Lung microvascular endothelial cell (primary cell): ENCODE measurements at places on chromosomes 1 and 21.

GRCh38 chr1:202112859-202113689, 9.6 kb upstream of the GPR37L1 start:
- DNase-seq = no peak

GRCh38 chr1:156664046-156664766, 13.0 kb downstream of the NES start:
- DNase-seq = no peak

DNA sequence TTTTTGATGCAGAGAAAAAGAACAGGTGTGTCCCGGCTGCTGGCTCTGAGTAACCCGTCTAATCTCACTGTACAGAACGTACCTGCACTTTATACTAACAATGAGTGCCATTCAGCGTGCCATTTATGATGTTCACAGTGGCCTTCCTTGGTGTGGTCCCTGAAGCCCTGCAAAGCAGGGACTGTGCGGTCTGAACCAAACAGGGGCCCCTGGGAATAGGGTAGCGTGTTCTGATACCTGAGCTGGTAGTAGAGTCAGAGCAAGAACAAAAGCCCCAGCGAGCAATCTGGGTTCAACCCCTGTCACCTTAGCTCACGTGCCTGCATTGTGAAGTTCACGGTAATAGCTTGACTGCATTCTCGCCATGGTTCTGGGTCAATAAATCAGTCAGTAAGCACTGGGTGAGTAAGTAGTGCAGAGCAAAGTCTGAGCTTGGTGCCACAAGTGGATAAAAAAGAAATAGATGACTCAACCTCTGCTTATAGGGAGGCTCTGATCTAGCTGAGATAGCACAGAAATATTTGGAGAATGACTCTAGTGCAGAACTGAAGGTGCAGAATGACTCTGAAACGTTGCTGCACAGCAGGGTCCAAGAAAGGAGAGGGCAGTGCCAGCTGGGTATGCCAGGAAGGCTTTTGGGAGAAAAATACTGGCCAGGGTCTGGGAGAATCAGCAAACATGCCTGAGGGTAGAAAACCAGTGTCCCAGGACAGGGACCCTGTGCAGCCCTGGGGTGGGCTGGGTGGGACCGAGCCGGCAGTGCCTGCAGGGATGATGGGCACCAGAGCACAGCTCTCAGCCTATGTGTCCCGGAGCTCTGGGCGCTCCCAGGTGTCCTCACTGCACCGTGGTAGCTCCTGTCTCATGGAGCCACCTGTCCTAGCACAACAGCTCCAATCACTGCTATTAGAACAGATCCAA, 125.9 kb downstream of the RHOU start:
- peak; percentile 17 for DNase-seq

GRCh38 chr1:153533689-153534201, 2.0 kb downstream of the S100A6 start:
- DNase-seq = peak; percentile 75
